Activated CD8-positive, alpha-beta T cell treated with anti-CD3 and anti-CD28 coated beads, Interleukin-2, amount 10 ng/mL, durations not matched to agents 7 days and 5 days (primary cell): ENCODE measurements at places on chromosomes 3 and 15.

- H3K4me1 ChIP-seq: peaks cover 47% of the 10 kb centered on the region
- peak; percentile 67 for DNase-seq
- H3K27me3 ChIP-seq: no peaks in the 10 kb centered on the region
- peaks cover 65% of the 10 kb centered on the region for H3K36me3 ChIP-seq
- peak overlapping the region; percentile 19 for H3K27ac ChIP-seq
Measured at GRCh38 chr15:90603893-90604292, 74.2 kb downstream of the CRTC3 start.

- DNase-seq: no peak
- peaks cover 34% of the 10 kb centered on the region for H3K4me1 ChIP-seq
- H3K27me3 ChIP-seq: peaks cover 4% of the 10 kb centered on the region
- H3K27ac ChIP-seq: no peak overlapping the region
- no peak overlapping the region for H3K4me3 ChIP-seq
- no peaks in the 10 kb centered on the region for H3K36me3 ChIP-seq
Measured at GRCh38 chr3:146555311-146555710, 10.9 kb upstream of the PLSCR1 start.

- peaks cover 5% of the 10 kb centered on the region for H3K4me1 ChIP-seq
- H3K4me3 ChIP-seq: no peak overlapping the region
- H3K36me3 ChIP-seq: peaks cover 6% of the 10 kb centered on the region
- peak; percentile 33 for DNase-seq
- H3K27me3 ChIP-seq: no peaks in the 10 kb centered on the region
Measured at GRCh38 chr3:39065197-39065596, 13.4 kb downstream of the WDR48 start.

DNA sequence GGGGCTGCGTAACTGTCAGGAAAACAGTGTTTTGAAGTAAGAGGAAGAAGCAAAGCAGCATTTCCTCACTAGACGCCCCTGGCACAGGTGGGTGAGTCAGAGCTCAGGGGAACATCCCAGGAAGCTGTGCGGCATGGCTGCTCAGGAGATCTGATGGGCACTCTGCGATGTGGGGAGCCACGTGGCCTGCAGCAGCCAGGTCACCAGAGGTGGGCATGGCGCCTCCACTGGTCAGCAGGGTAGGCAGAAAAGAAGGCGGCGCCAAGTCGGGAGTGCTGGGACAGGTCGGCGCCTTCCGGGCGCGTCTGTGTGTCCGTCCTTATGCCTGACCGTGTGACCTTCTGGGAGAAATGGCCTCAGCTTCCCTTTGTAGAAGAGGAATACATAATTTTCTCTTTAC is 249.9 kb upstream of the ST8SIA2 start:
- H3K36me3 ChIP-seq: no peaks in the 10 kb centered on the region
- no peak for DNase-seq
- H3K27me3 ChIP-seq: no peaks in the 10 kb centered on the region
- no peak overlapping the region for H3K4me3 ChIP-seq
- H3K27ac ChIP-seq: no peak overlapping the region
- no peaks in the 10 kb centered on the region for H3K4me1 ChIP-seq

GRCh38 chr3:25107918-25108617 is 320.0 kb upstream of the RARB start:
- no peaks in the 10 kb centered on the region for H3K4me1 ChIP-seq
- H3K27ac ChIP-seq: no peak overlapping the region
- no peaks in the 10 kb centered on the region for H3K36me3 ChIP-seq
- no peak overlapping the region for H3K4me3 ChIP-seq
- DNase-seq: no peak

GRCh38 chr3:72446218-72447058 is 401.8 kb downstream of the SHQ1 start:
- H3K27me3 ChIP-seq: peaks cover 11% of the 10 kb centered on the region
- H3K4me1 ChIP-seq: peaks cover 48% of the 10 kb centered on the region
- peaks cover 30% of the 10 kb centered on the region for H3K36me3 ChIP-seq
- peak; percentile 45 for DNase-seq

DNA sequence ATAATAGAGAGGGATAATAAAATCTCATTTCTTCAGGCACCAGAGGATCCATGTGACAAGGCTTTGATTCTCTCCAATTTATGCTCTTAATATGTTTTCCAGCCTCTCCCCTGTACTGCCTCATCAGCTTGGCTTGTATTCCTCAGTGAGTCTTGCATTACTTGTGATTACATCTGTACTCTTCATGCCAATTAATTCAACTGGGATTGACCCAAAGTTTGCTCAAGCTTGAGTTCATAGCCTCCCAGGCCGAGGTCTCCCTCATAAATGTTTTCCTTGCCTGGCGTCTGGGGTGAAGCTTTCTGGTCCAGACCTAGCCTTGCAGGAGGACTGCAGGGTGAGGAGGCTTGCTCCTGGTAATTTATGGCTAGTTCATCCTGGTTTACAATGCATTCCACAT is 146.9 kb downstream of the CHST2 start:
- no peak for DNase-seq
- no peak overlapping the region for H3K4me3 ChIP-seq
- H3K27me3 ChIP-seq: no peaks in the 10 kb centered on the region
- peaks cover 5% of the 10 kb centered on the region for H3K4me1 ChIP-seq

- no peak overlapping the region for H3K4me3 ChIP-seq
- no peak for DNase-seq
- no peaks in the 10 kb centered on the region for H3K4me1 ChIP-seq
- no peak overlapping the region for H3K27ac ChIP-seq
Measured at GRCh38 chr15:94033683-94034020, 197.7 kb upstream of the MCTP2 start.

DNA sequence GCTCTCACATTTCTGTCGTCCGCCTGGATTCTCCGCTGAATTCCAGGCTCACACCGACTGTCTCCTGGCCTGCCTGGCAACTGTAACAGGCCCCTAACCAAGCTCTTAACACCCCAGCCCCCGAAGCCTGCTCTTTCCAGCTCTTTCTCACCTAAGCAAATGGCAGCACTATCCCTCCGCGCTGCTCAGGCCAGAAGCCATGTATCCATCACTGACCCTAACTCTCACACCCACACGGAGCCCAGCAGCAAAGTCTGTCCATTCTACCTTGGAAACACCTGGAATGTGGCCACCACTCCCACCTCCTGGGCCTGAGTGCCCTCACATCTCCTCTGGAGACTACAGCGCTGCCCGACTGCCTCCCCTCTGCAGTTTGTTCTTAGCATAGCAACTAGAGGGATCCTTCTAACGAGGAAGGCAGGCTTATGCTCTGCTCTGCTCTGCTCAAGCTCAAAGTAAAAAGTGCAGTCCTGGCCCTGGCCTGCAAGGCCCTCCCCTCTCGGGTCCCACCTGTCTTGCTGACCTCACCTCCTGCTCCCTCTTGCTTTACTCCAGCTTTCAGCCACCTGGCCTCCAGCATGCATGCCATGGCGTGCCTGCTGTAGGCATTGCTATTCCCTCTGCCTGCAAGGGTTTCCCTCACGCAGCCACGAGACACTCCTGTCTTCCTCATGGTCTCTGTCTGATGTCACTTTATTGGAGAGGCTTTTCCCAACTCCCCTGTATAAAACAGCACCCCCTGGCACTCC is 27.2 kb downstream of the FEM1B start:
- no peak overlapping the region for H3K4me3 ChIP-seq
- H3K4me1 ChIP-seq: peaks cover 20% of the 10 kb centered on the region
- H3K27ac ChIP-seq: no peak overlapping the region
- no peak for DNase-seq

GRCh38 chr3:2735392-2735894 is 374.7 kb downstream of the IL5RA start:
- DNase-seq: no peak
- H3K27ac ChIP-seq: no peak overlapping the region
- no peaks in the 10 kb centered on the region for H3K4me1 ChIP-seq
- no peaks in the 10 kb centered on the region for H3K36me3 ChIP-seq

DNA sequence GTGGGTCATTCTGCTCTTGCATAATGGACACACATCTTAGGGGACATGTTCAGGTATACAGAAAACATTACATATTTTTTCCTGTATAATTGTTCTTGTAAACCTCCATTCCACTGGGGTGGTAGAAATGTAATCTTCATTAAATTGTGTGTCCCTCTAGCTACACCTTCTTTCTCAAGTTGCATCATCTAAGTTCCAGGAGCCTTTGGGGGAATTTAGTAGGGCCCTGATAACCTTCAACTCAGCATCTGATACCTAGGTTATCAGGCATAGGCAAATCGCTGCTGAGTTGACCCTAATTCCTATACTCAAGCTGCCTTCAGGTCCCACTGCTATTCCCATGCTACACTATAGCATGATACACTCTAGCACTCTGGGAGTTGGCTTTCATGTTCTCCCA is 19.1 kb upstream of the CLASP2 start:
- no peaks in the 10 kb centered on the region for H3K36me3 ChIP-seq
- no peak overlapping the region for H3K4me3 ChIP-seq
- H3K4me1 ChIP-seq: no peaks in the 10 kb centered on the region
- peaks cover 21% of the 10 kb centered on the region for H3K27me3 ChIP-seq
- DNase-seq: no peak
- no peak overlapping the region for H3K27ac ChIP-seq

- no peak overlapping the region for H3K4me3 ChIP-seq
- H3K27me3 ChIP-seq: peaks cover 1% of the 10 kb centered on the region
- no peaks in the 10 kb centered on the region for H3K4me1 ChIP-seq
- no peaks in the 10 kb centered on the region for H3K36me3 ChIP-seq
Measured at GRCh38 chr3:40192628-40193027, 116.9 kb upstream of the EIF1B start.

DNA sequence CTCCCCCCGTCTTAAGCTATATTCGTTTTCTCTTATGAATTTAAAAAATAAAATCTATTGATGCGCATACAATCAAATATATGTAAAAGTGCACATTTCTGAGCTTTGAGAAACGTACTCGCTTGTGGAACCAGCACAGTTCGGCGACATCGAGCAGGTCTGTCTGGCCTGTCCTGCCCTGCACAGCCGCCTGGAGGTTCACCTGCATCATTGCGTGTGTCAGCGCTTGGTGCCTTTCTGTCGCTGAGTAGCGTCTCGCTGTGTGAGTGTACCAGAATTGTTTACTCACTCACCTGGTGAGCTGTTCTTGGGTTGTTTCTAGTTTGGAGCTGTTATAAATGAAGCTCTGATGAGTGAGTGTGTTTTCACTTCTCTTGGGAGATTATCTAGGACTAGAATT is 104.0 kb downstream of the VGLL4 start:
- no peaks in the 10 kb centered on the region for H3K4me1 ChIP-seq
- H3K4me3 ChIP-seq: no peak overlapping the region
- no peak for DNase-seq
- no peaks in the 10 kb centered on the region for H3K27me3 ChIP-seq
- H3K36me3 ChIP-seq: no peaks in the 10 kb centered on the region

- peak; percentile 8 for DNase-seq
- no peak overlapping the region for H3K4me3 ChIP-seq
- H3K27me3 ChIP-seq: peaks cover 7% of the 10 kb centered on the region
- no peaks in the 10 kb centered on the region for H3K36me3 ChIP-seq
- H3K4me1 ChIP-seq: peaks cover 5% of the 10 kb centered on the region
Measured at GRCh38 chr15:88447206-88447605, 20.0 kb downstream of the MRPL46 start.

- H3K27me3 ChIP-seq: no peaks in the 10 kb centered on the region
- no peaks in the 10 kb centered on the region for H3K36me3 ChIP-seq
- no peak for DNase-seq
- no peaks in the 10 kb centered on the region for H3K4me1 ChIP-seq
Measured at GRCh38 chr15:54387799-54388198, 409.6 kb downstream of the UNC13C start.

- H3K4me3 ChIP-seq: no peak overlapping the region
- H3K27me3 ChIP-seq: no peaks in the 10 kb centered on the region
- H3K27ac ChIP-seq: no peak overlapping the region
- no peaks in the 10 kb centered on the region for H3K4me1 ChIP-seq
- no peaks in the 10 kb centered on the region for H3K36me3 ChIP-seq
- no peak for DNase-seq
Measured at GRCh38 chr3:110243081-110243480, 828.5 kb upstream of the NECTIN3 start.

DNA sequence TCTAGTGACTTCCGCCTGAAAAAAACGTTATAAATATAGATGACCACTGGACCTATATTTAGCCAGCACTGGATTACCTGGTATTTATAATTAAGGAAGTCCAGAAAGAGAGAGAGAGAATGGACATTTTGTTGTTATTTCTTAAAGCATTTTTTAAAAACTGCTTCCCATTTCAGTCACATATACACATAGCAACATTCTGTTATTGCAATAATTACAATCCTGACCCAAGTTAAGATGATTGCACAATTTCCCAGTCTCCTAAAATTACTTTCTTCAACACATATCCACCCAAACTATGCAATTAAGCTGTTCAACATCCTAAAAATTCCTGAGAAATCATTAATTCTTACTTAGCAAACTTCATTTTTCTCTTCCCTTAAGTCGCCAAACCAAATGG is 37.7 kb downstream of the PCSK6 start:
- H3K27ac ChIP-seq: no peak overlapping the region
- H3K27me3 ChIP-seq: peaks cover 6% of the 10 kb centered on the region
- no peak for DNase-seq
- H3K36me3 ChIP-seq: no peaks in the 10 kb centered on the region
- peaks cover 10% of the 10 kb centered on the region for H3K4me1 ChIP-seq
- H3K4me3 ChIP-seq: no peak overlapping the region

DNA sequence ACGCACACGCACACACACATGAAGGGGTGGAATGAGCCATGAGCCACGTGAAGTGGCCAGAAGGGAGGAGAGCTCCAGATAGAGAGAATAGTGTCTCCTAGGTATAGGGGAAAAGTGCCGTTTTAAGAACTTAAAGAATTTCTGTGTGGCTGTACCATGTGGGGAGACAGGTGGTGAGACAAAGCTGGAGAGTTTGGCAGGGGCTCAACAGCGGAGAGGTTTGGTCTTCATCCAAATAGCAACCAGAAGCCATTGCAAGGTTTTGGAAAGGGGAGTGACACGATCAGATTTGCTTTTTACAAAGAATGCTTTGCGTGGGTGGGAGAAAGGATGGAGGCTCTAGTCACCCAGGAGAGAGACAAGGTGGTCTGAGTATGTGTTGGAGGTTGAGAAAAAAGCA is 146.0 kb downstream of the IL20RB start:
- H3K27ac ChIP-seq: no peak overlapping the region
- no peaks in the 10 kb centered on the region for H3K36me3 ChIP-seq
- DNase-seq: no peak
- no peaks in the 10 kb centered on the region for H3K4me1 ChIP-seq
- H3K4me3 ChIP-seq: no peak overlapping the region

DNA sequence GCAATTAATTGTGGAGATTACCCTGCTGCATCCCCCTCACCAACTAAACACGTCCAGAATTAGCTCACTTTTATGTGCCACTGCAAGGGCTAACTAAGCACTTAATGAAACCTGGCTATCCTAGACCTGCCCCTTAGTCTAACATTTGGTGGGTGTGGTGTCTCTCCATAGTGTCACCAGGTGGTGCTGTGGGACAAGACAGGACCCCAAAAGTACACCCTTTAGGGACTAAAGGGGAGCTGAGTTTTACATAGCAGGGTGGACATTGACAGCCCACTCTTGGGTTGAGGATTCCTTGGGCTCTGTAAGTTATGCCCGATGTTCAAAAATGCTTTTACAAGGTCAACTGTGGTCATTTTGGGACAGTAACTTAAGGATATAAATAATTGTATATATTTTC is 5.7 kb downstream of the DUT start:
- H3K4me1 ChIP-seq: peaks cover 51% of the 10 kb centered on the region
- DNase-seq: peak; percentile 46
- no peaks in the 10 kb centered on the region for H3K27me3 ChIP-seq
- peaks cover 70% of the 10 kb centered on the region for H3K36me3 ChIP-seq

GRCh38 chr15:65305150-65305758 is 777 bp downstream of the RNU5B-1 start:
- peaks cover 35% of the 10 kb centered on the region for H3K4me1 ChIP-seq
- H3K36me3 ChIP-seq: peaks cover 2% of the 10 kb centered on the region
- DNase-seq: no peak
- H3K27me3 ChIP-seq: no peaks in the 10 kb centered on the region
